ENCODE measurements at places on chromosomes 1 and 21. TPM values are rescaled to one million over a fixed set of nuclear protein-coding genes. Genes with fewer than 3 reads are reported as not detected.

HSPB7 gene
- total RNA-seq: 5.3 TPM

DENND2C gene
- total RNA-seq: 4.2 TPM

HAPLN2 gene
- total RNA-seq: not detected

EPHA10 gene
- total RNA-seq: 9.4 TPM

GBP1 gene
- total RNA-seq: 30.1 TPM

SELP gene
- 9.5 TPM for total RNA-seq

MFSD2A gene
- 3.1 TPM for total RNA-seq
